Activated CD4-positive, CD25-positive, alpha-beta regulatory T cell treated with anti-CD3 and anti-CD28 coated beads, Interleukin-2, amount 50 U/mL, for 16 hours (primary cell): ENCODE measurements at places on chromosomes 7 and 10.

- DNase-seq, result no peak
Measured at GRCh38 chr10:14184841-14185315, 145.8 kb downstream of the FRMD4A start.

DNA sequence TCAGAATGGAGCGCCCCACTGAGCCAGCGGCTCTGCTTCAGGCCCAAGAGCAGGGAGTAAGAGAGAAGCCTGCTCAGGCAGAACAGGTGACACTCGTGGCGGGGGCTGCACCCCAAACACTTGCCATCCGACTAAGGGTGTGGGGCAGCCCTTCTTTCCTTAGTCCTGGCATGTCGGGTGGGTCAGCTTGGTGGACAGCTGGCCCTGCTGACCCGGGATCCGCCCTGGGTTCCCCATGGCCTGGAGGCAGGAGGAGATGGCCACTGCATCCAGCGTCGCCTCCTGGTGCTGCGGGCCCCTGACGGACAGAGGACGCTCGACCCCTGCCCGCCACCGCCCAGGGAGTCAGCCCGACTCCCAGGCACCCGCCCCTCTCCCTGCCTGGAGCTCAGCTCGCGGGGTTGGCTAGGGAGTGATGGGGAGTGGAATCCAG, 1.2 kb upstream of the PAOX start:
- no peak for DNase-seq

DNA sequence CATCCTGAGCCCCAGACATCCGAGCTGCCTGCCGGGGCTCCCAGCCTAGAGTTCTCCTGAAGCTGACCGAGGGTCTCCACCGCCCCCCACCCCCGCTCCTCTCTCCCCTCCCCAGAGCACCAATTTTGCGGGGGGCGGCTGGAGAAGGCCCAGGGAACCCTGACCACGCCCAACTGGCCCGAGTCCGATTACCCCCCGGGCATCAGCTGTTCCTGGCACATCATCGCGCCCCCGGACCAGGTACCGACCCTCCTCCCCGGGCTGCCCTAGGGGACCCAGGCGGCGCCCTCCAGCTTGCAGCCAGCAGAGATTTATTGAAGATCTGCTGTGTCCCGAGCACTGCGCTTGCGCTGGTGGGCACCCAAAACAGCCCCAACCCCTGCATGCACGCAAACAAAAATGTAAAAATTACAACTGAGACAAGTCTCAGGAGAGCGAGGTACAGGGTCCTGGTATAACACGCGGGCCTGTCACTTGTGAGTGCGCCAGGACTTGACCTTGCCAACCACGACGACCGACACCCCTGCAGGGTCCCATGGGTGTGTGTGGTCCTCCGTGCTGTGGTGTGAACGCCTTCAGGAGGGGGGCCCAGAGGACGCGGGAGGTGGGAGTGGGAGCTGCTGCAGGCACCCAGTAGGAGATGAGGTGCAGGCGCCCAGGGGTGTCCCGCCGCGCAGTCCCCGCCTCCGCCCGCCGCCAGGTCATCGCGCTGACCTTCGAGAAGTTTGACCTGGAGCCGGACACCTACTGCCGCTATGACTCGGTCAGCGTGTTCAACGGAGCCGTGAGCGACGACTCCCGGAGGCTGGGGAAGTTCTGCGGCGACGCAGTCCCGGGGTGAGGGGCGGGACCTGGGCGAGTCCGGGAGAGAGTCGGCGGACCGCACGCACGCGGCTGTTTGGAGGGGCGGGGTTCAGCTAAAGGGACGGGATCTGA, 3.1 kb downstream of the PCOLCE start:
- no peak for DNase-seq

- DNase-seq, result no peak
Measured at GRCh38 chr10:113362645-113363091, 190.2 kb upstream of the HABP2 start.

GRCh38 chr7:129149511-129149910, 5.0 kb downstream of the TSPAN33 start:
- no peak for DNase-seq

DNA sequence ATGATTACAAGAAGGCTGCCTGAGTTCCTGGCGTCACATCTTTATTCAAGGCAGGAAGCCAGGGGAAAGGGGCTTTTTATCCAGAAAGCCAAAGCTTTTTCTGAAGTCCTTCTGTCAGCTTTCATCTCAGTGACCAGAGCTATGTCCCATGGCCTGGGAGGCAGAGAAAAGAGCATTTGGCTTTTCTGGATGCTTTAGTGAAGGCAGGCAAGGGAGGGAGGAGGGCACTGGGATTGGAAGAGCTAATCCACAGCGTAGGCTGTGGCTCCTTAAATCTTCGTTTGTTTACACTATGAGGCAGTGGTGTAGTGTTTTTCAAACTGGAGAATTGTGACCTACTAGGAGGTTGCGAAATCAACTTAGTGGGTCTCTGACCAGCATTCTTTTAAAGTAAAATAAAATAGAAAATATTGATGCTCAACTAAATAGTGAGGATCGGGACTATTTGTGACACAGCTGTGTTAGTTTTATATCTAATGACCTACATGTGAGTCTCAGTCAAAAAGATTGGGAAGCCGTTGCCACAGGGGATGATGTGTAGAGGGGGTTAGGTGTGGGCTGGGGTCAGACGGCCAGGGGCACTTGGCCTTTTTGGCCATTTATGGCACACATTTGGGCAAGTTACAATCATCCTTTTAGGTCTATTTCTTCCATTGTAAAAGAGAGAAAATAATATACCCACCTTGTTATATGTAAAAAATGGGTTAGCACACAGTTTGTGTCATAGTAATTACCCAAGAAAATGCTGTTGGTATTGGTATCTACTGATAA, 14.1 kb downstream of the CRYGN start:
- no peak for DNase-seq

- no peak for DNase-seq
Measured at GRCh38 chr7:42217548-42217947, 19.5 kb downstream of the GLI3 start.

GRCh38 chr7:47574482-47575329, 7.2 kb downstream of the TNS3 start:
- no peak for DNase-seq

GRCh38 chr7:131950758-131951157, 394.3 kb upstream of the PODXL start:
- no peak for DNase-seq

DNA sequence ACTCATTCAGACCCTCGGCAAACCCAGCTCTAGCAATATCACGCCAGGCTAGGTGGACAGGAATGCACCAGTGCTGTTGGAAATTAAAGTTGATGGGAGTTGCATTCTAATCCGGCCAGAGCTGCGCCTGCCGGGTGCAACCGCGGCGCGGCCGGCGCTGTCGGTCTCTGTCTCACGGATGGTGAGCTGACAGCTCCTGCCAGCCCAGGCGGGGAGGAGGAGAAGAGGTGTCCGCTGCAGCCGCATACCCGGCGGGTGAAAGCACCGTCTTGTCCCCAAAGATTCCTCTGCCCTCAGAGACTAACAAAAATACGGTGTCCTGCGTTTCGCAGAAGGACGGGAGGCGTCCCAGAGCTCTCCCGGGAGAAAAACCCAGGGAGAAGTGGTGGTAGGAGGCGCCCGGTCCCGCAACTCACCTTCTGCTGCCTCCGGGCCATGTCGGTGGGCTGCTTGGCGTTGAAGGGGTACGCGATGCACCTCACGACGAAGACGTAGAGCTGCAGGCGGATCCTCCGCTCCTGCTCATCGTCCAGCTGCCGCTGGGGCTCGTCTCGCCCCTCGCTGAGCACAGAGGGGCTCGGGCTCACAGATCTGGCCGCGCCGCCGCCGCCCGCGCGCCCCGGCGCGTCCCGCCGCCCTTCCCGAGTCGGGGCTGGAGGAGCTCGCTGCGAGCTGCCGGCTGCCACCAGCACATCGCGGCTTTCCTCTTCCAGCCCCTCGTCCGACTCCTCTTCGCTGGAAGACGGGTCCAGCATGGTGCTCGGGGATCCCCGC, 490 bp downstream of the CADPS2 start:
- DNase-seq, result no peak

DNA sequence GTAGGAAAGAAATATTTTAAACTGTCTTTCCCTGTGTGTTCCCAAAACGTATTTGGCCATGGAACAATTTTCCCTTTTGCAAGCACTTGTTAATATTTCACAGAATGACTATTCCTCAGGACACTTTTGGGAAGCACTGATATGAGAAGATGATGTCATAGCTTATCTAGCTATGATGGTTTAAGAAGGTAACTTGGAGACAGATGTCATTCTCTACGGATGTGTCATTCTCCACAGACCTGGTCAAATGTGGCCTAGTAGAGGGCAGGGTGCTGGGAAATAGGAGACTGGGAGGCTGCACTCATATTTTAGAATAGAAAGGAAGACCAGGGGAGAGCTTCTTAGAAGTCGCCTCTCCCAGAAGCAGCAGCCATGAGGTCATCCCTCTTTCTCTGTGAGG, 220.7 kb upstream of the GLI3 start:
- no peak for DNase-seq

GRCh38 chr10:127132451-127132850, 63.9 kb downstream of the INSYN2A start:
- DNase-seq, result no peak

DNA sequence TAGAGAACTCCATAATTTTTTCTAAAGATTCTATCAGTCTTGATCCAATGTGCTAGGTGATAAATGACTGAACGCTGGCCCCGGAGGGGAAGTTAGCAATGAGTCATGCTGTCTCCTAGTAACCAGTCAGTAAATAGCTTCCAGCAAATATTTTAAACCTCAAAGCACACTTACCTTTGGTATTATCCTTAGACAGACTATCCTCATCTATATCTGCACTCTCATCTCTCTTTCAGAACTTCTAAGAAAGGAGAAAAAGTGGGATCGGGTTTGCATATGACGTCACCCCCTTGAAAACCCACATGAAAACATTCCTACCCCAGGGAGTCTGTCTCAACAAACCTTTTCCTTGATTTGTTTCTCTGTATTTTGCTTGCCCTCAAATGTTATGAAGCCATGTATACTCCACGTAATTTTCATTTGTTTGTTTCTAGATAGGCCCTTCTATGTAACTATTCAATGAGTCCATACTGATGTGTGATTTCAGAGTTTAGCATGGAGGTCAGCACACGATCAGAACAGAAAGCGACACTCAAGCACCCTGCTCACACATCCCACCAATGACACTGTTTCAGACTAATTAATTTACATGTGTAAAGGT, 174.9 kb upstream of the NRP1 start:
- no peak for DNase-seq
